ENCODE measurements at places on chromosomes 6 and 20.
A peak's percentile ranks its signal among the peaks of the same experiment; 100 is the strongest.

DNA sequence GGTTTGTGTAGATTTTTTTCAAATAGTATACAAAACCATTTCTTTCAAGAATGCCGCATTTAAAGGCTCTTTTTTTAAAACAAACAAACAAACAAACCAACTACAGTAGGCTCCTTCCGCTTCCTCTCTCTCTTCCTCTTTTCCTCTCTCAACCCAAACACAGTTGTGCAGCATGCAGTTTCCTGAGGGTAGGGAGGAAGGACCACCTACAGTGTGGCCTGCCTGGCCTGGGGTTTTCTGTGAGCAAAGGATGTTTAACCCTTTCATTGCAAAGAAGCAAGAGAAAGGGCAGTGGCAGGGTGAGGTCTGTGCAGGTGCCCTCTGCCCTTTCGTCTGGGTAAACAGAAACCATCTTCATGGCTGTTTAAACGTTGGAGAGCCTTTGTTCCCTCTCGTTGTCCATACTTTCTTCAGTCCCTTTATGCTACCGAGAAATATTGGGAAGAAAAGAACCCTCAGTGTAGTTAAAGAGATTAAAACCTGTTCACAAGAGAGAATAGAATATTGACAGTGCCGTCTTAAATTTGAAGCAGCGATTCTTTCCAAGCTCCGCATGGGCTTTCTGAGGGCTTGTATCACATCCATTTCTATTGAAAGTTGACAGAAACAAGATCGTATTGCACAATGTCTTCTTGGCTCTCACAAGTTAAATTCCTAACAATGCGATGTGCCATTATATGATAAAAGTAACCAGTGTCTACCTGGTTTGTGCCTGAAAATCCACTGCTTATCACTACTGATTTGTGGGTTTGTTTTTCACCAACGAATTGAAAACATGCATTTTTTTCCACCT, 215.5 kb upstream of the SNX9 start:
- no peak for DNase-seq

GRCh38 chr6:148203281-148203925, 139.2 kb upstream of the SASH1 start:
- DNase-seq = no peak

DNA sequence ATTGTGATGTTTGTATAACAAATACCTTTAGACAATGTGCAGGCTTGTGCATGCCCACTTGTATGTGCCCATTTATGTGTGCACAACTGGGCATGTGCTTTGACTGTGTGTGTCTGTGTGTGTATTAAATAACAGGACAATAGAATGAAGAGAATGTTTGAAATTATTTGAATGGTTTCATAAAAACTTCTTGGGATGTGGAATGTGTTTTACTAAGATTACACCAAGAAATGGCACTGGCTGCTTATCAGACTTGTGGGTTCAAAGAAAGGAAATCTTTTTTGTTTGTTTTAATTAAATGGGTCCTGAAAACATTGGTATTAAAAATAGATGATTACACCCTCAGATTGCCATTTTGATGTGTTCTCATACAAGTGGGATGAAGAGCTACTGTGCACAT, 191.6 kb upstream of the CCN2 start:
- no peak for DNase-seq

- no peak for DNase-seq
Measured at GRCh38 chr6:48280035-48280620, 169.1 kb upstream of the PTCHD4 start.

DNA sequence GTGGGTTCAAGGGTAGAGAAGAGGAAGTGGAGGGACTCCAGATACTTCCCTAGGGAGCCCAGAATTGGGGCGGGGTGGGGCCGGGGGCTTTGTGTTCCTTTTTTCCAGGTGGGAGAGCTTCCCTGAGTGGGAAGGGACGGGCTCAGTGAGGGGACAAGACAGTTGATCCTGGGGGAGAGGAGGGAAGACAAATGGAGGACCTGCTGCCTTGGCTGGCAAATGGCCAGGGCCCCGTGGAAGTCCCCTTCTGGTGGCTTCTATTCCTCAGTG, 2.6 kb downstream of the CTSZ start:
- DNase-seq = no peak

- no peak for DNase-seq
Measured at GRCh38 chr6:161668665-161669064, 394.8 kb upstream of the AGPAT4 start.

DNA sequence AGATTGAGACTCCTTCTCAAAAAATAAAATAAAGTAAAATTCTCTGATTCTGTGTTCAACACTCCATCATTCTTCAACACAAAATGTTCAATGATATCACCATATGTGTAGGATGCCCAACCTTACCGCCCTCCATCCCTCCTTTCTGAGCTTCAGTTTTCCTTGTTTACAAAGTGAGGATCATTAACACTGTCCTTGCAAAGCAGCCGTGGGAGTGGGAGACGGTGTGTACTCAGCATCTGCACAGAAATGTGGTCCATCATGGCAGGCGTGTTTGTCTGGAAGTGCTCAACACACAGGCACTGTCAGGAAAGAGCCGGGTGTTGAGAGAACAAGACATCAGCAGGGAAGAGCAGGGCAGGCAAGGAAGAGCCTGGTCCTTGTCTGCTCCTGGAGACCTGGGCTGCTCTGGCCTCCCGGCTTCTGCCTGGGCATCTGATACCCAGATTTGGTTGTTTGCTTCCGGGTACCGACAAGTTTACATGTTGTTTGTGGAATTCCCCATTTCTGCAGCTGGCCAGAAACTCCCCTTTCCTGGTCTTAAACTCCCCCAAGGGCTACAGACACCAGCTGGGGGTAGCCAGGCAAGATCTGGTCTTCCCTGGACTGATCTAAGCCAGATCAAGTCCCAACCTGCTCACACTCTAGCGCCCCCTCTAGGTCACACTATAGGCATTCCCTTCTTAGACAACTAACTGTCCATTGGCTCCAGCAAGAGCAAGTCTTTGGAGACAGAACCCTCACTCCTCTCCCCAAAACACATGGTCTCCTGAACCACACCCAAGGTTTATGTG, 26.7 kb upstream of the TTPAL start:
- no peak for DNase-seq

DNA sequence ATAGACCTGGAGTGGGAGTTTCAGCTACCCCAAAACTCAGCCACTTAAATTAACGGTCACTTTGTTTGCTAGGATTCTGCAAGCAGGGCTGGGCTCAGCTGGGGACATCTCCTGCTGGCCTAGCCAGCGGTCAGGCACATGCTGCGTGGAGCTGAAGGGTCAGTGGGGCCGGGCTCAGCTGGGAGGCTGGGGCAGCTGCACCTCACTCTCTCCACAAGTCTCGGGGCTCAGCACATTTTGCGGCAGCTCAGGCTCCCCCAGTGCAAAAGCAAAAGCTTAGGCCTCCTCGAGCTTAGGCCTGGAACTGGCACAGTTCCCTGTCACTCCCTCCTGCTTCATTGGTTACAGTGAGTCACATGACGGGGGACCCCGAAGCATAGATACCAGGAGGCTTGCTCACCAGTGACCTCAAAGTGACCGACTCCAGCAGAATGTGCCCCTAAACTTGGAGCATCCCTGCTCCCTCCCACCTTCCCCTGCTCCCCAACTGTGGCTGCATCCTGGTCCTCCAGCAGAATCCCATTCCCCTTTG, 80.6 kb upstream of the CST7 start:
- no peak for DNase-seq

- DNase-seq = no peak
Measured at GRCh38 chr6:167279766-167280446, 11.2 kb upstream of the UNC93A start.

DNA sequence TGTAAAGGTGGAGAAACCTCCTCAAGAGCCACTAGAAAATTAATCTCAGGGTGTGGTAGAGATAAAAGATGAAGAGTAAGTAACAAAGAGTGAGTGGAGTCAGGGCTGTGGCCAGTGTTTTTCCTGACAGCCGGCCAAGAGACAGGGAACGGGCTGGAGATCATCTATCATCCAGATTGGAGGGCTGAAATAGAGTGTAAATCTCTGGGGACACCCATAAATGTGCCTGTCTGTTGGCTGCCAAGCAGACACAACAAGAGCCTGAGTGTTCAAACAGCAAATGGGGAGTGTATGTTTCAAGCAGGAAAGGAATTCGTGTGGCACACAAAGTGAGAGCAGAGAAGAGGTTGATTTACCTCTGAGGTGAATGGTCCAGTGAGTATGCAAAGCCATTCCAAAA, 326.4 kb upstream of the KHDRBS2 start:
- DNase-seq = no peak

GRCh38 chr6:64290867-64291266, 655.3 kb downstream of the PHF3 start:
- DNase-seq = no peak

GRCh38 chr20:41436679-41437078, 70.1 kb upstream of the EMILIN3 start:
- DNase-seq = peak; percentile 51

GRCh38 chr6:165497472-165497871, 165.6 kb downstream of the PDE10A start:
- DNase-seq = no peak

- peak; percentile 35 for DNase-seq
Measured at GRCh38 chr6:101605874-101606273, 212.4 kb downstream of the GRIK2 start.

DNA sequence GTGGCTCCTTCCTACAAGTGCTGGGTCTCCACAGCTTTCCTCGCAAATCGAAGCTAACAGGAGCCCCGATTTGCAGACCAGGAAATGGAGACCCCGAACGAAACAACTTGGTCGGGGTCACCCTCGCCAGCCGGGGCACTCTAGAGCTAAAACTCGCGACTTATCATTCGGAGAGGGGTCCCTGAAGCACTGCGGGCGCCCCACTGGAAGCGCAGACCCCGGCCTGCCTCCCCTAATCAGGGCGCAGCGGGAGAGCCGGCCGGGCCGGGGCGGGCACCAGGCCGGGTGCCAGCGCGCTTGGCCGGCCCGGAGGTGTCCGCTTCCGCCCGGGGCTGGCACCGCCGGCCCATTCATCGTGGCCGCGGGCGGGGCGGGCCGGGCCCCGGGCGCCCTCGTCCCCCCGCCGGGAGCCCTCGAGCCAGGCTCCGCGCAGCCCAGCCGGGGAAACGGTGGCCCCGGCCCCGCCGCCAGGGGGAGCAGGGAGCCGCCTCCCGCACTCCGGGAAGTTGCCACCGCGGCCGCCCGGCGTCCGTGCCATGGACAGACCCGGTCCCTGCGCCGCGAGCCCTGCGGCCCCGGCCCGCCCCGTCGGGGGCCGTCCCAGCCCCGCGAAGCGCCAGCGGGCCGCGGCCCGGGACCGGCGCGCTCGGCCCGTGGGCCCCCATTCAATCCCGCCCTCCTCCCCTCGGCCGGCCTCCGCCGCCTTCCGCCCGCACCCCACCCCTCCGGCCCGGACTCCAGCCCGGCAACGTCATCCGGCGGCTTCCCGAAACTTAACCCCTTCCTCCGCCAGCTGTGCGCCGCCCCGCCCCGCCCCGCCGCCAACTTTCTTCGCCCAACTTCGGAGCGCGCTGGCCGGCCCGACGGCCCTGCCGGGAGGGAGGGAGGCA, 961 bp downstream of the RRBP1 start:
- DNase-seq = peak; percentile 74

DNA sequence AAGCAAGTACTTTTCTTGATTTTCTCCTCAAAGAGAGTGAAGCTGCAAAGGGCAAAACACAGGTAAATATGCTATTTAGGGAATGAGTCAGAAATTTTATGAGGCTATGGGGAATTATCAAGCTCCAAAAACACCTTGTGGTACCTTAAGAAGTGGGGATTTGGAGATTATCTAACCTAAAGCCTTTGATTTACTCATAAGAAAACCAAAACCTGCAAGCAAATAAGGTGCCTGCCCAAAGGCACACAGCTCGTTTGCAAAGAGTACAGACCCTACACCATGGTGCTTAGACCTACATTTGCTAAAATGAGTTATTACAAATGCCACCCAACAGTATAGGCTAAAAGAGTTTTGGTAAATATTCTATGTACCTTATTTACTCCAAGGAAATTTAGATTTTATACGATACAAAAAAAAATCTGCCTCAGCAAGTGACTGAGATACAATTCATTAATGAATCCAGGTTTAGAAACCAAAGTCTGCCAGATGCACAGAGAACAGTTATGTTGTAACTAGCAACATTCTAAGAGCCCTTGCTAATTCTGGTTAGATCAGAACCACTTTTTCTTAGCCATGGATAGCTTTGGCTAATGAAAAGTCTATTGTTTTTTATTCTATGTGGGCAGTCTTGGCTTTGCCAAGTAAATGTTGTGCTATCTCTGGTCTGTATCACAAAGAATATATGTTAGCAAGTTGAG, 101.5 kb downstream of the KHDC1L start:
- DNase-seq = no peak

GRCh38 chr6:155050311-155050710, 55.2 kb downstream of the TIAM2 start:
- peak; percentile 90 for DNase-seq

DNA sequence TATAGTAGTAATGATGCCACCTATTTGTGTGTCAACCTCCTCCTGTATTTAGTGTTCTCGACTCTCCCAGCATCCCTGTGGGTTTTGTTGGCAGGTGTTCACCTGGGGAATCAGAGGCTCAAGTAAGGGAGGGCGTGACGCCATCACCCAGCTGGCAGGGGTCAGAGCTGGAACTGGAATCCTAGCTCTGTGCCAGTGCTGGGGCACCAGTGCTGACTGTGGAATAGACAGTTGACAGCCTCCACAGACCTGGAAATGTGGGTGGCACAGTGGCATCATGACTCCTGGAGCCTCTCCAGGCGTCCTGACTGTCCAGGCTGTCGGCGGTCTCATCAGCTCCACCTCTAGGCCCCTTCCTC, 102.8 kb downstream of the SYCP2 start:
- no peak for DNase-seq

DNA sequence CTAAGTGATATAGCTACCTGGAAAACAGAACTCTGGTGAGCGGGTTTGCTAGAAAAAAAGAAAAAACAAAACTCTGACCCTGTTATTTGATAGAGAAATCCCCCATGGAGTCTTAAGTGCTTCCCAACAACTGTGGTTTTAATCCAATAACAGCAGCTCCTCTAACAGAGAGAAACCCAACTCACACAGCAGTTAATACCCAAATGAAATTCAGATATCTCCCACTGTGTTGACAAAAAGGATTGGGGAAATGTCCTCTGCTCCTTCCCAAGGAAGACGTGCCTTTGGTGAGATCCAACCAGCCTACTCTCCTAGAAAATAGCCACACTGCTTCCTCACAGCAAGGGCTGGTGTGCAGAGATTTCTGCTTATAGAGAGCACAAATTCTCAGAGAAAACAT, 200.4 kb upstream of the FBXL4 start:
- DNase-seq = no peak

DNA sequence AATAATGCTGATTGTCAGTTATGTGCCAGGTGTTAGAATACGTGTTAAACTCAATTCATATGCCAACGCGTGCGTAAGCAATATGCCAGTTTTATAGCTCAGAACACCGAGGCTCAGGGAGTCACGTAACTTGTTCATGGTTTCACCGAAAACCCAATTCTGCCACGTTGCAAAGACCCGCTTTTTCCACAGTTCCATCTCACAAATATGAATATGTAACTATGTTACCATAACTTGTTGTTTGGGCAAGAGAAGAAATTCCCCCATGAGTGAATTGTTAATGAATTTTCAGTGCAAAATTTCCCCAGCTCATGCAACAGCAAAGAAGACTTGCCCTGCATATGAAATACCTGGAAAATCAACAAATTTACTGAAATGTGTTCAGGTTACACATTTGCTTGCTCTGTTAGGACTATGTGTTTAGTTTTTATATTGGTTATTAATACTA, 30.1 kb downstream of the SF3B5 start:
- DNase-seq = no peak

- no peak for DNase-seq
Measured at GRCh38 chr6:21414065-21414464, 179.5 kb upstream of the SOX4 start.

- DNase-seq = no peak
Measured at GRCh38 chr6:2477666-2478065, 232.3 kb upstream of the GMDS start.

All from activated CD4-positive, alpha-beta T cell treated with anti-CD3 and anti-CD28 coated beads, Interleukin-2, amount 50 U/mL, for 16 hours (primary cell).